ENCODE measurements at places on chromosomes 2 and 18. TPM values are rescaled to one million over a fixed set of nuclear protein-coding genes. Genes with fewer than 3 reads are reported as not detected.

GRCh38 chr2:96527286-96528005, 9.1 kb upstream of the ARID5A start:
- no peak for DNase-seq

- no peak for DNase-seq
Measured at GRCh38 chr2:217356781-217357180, 496.9 kb upstream of the TNP1 start.

DNA sequence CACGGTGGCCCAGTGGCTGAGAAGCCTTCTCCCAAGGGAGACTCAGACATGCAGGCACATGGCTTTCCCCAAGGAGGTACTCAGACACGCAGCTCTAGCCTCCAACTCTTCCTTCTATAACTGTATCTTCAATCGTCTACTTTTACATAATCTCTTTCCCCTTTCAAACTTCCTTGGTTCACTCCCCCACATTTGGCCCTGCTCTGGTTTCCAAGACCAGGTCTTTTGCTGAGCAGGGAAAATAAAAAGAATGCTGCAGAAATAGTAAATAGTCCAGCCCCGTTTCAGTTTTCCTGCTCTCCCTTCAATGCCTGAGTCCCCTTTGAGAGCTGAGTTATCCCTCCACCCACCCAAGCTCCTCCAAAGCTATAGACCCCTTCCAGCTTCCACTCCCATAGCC, 635.0 kb downstream of the ARHGAP15 start:
- DNase-seq = no peak

- DNase-seq = no peak
Measured at GRCh38 chr2:1553671-1554295, 140.5 kb downstream of the TPO start.

DNA sequence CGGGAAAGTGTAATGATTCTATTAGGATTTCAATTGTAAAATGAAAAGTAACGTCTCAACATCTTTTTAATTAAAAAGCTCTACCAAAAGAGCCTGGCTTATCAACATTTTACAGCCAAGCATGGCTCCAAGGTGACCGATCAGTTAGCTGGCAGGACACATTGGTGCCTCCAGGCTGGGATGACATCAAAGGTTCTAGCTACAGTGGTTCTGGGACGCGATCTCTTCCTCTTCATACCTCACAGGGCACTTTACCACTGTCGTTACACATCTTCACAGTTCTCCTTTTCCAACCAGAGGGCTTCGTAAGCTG, 693 bp downstream of the ORC2 start:
- DNase-seq = no peak

DNA sequence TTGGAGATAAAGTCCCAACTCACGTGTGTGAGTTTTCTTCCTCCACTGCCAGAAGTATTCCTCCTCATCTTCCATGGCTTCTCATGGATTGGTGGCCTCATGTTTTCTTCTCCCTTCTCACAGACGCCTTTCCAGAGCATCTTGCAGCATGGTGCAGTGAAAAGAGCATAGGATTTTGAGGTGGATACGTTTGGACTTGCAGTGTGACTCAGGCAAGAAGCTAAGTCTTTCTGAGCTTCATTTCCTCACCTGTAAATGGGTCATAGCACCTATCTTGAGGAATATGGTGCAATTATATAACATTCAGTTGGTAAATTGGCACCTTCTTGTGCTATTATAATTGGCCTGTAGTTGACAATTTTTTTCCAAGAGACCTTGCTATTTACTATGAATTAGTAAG, 247.6 kb downstream of the RDH14 start:
- no peak for DNase-seq

GRCh38 chr2:126658905-126659561, 3.1 kb downstream of the GYPC start:
- no peak for DNase-seq

GRCh38 chr2:88176352-88176984, 6.3 kb downstream of the THNSL2 start:
- DNase-seq = no peak

DNA sequence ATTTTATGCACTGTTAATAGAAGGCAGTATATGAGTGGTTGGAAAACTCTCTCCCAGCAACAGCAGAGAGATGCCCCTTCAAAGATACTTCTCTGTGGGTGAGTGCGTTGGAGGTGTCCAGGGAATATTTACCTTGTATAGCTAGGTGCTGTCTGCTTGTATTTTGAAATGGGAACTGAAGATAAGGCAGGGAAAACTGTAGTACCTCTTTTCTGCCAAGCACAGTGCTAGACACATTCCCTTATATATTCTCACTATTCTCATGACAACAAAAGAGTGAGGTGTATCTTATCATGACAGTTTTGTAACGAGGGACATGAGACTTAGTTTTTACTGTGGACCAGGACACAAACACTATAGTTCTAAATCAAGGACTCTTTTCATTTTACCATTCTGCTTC, 2.1 kb downstream of the TTC39C start:
- no peak for DNase-seq

GRCh38 chr2:235850289-235850688, 317.9 kb downstream of the GBX2 start:
- DNase-seq = no peak

- DNase-seq = no peak
Measured at GRCh38 chr18:76670564-76671288, 151.6 kb upstream of the ZNF236 start.

- DNase-seq = no peak
Measured at GRCh38 chr2:201697899-201698298, 545 bp downstream of the MPP4 start.

GRCh38 chr2:197760293-197760657, 24.8 kb downstream of the BOLL start:
- no peak for DNase-seq

- no peak for DNase-seq
Measured at GRCh38 chr2:21142149-21142548, 18.4 kb downstream of the TDRD15 start.

DNA sequence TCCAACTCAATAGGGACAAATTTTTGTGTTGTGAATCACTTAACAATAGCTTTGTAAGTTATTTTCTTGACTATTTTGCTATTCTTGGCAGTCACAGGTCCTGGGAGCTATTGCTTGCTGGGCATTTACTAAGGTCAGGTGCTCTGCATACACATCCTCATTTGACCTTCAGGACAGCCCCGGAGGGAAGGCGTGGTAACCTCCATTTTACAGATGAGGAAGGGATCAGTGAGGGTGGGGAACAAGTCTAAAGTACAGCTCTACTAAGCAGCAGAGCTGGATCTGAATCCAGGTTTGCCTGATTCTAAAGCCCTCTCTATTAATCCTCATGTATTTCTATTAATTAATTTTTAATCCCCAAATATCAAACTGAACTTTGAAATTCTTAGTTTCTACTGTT, 58.8 kb downstream of the PTPN2 start:
- DNase-seq = no peak

GRCh38 chr2:225112362-225113126, 70.3 kb upstream of the DOCK10 start:
- DNase-seq = no peak

DNA sequence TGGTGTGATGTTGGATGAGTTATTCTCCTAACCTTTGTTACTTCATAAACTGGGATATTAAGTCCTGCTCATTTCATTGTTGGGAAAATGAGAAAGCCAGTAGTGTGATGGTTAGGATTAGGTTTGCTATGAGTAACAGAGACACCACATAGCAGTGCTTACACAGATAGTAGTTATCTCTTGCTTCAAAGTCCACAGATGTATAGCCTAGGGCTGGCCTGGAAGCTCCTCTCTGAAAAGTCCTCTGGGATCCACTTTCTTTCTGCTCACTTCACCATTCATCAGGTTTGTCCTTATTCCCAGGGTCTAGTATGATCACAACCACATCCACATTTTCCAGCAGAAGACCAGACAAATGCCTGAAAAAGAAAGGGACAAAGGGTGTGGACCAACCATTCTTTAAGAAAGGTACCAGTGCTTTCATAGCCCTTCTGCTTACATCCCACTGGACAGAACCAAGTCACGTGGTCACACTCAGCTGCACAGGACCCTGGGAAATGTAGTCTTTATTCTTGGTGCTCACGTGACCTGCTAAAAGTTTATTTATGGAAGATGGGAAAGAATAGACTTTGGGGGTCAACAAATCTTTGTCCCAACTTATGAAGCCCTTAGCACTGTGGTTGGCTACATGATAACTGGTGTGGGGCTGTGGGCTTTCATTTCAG, 108.9 kb downstream of the INSIG2 start:
- no peak for DNase-seq

The MOGAT1 gene
- total RNA-seq = not detected

The COX5B gene
- total RNA-seq = 161 TPM

The GPR45 gene
- not detected for total RNA-seq

The DOK1 gene
- total RNA-seq = 6.0 TPM

The TMEM87B gene
- 44.3 TPM for total RNA-seq

The SALL3 gene
- 2.2 TPM for total RNA-seq
